ENCODE measurements at places on chromosomes 4 and X.

GRCh38 chr4:98510757-98511517 lies 147.5 kb downstream of the TSPAN5 start:
- DNase-seq = no peak

DNA sequence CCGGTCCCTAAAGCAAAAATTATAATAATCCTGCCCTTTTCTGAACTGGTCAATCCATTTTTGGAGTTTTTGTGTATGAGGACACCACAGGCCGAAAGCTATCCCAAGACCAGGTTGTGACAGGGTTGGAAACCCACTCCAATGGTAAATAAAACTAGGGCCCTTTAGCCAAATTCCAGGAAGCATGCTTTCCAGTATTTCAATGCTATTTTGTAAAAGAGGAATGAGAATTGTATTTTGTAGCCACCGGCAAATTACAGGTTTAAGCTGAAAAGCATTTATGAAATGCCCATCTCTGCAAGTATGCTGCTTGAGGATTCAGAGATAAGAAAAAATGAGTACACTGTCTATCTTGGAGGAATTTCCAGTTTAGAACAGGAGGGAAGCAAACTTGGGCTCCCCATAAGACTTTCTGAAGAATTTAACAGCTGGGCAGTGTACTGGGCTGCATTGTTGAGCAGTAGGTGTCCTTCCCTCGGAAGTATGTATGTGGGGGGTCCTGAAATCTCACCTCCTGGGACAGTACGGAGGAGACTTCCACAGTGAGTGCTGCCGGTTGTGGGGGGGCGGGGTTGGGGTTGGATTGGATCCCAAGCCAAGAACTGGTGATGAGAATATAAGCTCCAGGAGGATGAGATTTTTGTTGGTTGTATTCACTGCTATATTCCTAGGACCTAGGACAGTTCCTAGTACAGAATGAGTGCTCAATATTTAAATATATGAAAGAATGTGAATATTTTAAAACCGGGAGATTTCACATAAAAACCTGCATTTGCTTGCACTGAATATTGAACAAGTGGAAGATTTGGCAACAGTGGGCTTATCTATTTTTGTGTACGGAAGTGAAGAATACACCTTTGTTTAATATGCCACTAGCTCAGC lies 26.8 kb downstream of the OCIAD2 start:
- no peak for DNase-seq

DNA sequence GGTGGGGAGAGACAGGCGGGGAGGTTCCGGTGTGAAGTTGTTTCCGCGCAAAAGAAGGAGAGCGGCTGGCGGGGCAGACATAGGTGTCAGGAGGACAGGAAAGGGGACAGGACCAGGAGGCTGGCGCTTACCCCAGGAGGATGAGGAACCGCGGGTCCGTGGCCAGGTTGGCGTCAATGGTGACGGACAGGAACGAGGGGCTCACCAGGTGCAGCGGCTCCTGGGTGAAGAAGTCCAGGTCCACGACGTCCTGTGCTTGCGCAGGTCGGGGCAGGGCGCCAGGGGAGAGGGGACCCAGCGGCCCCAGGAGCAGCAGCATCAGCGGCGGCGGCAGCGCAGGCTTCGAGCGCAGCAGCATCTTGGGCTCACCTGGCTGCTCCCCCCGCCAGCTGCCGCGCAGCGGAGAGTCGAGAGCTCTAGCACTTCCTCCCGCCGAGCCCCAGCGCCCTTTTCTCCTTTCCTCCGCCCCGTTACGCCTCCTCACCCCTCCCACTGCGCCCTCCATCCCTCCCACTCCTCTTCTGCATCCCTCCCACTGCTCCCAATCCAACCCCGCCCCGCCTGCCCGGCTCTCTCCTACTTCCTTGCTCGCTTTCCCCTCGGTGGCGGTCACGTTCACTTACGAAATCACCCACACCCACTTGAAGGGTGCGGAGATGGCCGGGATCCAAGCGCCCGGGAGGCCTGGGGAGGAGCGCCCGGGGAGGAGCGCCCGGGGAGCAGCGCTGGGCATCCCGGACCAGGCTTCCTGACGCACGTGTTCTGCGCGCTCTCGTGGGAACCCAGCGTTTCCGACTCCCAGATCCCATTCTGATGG lies at the start of gene HPSE:
HPSE (minus strand) TSS at position 424 of the 817 bp plus-strand sequence; CDS start at position 358, 66 bp downstream.
- DNase-seq = peak; percentile 41

DNA sequence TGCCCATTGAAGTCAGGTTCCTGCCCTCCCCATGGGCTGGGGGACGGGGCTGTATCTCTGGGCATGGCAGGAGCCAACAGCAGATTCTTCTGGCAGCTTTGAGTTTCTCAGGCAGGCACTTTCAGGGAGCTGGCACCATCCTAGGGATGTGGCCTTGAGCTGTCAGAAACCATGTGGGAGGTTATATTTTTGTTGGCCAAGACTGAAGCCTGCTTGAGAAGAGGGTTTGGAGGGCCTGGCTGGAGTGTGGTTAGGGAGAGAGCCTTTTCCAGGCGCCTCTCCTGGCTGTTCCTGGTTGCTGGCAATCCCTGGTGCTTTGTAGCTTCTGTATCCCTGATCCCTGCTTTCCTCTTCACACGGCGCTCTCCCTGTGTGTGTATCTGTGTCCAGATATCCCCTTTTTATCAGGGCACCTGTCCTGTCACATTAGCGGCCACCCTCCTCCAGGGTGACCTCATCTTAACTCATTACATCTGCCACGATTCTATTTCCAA lies 30.6 kb upstream of the SORCS2 start:
- DNase-seq = no peak

DNA sequence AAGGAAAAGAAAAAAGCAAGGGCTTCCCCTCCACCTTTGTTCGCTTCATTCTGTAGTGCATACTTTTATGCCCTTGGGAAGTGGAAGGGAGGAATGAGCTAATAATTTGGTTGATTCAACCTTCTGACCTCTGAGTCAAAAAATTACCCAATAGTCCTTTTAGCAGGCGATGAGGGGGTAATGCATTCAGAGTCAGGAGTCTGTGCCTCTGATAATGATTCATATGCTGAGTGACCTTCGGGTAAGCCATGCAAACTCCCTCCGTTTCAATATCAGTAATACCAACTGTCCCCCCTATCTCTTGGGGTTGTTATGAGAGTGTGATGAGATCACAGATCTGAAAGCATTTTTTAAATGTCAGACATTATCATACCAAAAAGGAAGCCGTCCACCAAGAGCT lies 41.6 kb upstream of the ACSL4 start:
- DNase-seq = no peak

GRCh38 chr4:137540356-137540755 lies 8.1 kb upstream of the PCDH18 start:
- DNase-seq = no peak

DNA sequence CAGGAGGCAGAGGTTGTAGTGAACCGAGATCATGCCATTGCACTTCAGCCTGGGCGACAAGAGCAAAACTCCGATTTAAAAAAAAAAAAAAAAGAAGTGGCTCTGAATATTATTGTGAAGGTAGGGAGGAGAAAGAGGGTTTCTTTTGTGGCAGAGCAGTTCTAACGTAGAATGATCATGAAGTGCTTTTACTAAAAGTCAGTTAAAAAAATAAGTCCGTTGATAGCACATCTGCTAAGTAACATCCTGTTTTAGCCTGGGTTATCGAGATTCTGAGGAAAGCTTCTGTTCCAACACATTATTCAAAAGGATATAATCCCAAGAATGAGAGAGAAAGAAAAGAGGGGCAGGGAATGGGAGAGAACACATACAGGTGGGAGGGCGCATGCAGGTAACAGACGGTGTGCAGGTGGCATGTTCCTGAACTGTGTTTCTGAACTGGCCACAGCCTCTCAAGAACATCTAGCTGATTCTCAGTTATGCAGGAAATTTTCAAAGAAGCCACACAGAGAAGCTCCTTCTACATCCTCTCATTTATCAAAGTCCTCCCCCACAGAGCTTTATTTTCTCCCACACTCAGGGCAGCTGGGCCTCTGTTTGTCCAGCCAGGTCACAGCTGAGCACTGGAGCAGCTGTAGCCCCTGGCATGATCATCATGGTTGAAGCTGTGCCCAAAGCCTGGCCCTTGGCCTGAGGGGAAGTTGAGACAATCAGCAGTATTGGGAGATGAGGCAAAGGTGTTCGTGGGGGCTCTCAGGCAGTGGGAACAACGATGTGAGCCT lies 342.3 kb downstream of the ZNF674 start:
- DNase-seq = no peak

- no peak for DNase-seq
These were observed 82.0 kb downstream of the HAUS3 start for GRCh38 chr4:2159931-2160330.

DNA sequence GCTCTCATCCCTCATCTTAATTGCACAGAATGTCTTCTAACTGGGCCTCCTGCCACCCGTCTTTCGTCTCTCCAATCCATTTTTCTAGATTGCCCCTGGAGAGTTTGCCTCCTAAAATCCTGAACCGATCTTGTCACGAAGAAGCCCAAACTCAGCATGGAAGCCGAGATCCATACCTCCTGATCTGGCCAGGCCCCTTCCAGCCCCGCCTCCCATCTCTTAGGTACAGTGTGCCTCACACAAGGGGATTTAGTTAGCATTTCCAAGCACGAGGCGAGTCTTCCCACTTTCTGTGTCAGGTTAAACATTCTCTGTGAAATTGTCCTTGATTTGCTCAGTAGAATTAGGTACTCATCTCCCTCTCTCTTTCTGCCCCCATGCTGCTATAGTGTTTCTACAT lies 80.0 kb upstream of the TENM3 start:
- no peak for DNase-seq

DNA sequence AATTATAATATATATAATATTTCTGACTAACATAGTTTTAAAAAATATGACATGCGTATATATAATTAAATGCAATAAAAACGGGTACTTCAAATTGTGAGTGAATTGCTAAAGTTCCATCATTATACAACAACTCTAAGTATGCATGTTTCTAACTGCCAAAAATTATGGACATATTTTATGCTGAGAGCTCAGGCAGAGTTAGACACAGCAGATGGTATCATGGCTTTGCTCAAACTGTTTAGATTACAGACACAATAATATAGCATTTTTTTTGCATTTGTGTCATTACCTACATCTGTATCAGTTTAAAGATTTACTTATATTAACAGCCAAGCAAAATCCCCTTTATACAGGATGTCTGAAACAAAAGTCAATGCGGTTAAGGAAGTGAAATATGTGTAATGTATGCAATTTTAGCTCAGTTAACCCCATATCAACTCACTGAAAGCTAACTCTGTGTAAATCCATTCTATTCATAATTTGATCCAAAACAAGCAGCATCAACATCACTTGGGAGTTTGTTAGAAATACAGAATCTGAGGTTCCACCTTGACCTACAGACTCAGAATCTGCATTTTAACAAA lies 119.1 kb upstream of the CNKSR2 start:
- no peak for DNase-seq

- DNase-seq = no peak
These were observed 72.0 kb upstream of the MAGEB16 start for GRCh38 chrX:35726176-35726575.
